ENCODE measurements at places on chromosomes 7 and 10.

DNA sequence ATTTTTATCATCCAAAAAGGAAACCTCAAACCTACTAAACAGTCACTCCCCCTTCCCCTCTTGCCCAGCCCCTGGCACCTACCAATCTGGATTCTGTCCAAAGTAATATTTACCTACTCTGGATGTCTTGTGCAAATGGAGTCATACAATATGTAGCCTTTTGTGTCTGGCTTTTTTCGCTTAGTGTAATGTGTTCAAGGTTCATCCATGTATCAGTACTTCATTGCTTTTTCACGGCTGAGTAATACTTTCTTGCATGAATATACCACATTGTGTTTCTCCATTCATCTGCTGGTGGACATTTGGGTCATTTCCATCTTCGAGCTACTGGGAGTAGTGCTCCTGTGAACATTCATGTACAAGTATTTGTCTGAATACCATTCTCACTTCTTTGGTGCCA is 113.6 kb downstream of the EEPD1 start:
- no peak for DNase-seq

DNA sequence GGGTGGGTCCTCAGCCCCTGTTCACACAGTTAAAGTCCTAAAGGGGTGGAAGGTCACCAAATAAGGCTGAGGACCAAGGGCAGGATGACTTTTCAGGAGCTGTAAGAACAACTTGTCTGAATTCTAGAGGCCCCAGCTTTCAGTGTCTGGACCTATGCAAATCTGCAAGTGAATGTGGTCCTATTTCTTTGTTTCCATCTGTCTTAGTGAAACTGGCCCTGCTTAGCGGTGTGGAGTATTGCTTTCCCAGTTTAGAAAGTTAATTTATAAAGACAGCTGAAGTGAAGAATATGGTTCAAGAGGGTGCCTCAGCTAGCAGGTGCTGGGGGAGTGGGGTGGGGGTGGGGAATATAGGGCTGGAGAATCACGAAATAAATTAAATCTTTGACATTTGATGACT is 40.1 kb downstream of the HHEX start:
- DNase-seq = no peak

- no peak for DNase-seq
These were observed 292.5 kb upstream of the SHH start for GRCh38 chr7:156104501-156105336.

GRCh38 chr10:3428826-3429225 is 256.2 kb upstream of the PITRM1 start:
- DNase-seq = no peak

DNA sequence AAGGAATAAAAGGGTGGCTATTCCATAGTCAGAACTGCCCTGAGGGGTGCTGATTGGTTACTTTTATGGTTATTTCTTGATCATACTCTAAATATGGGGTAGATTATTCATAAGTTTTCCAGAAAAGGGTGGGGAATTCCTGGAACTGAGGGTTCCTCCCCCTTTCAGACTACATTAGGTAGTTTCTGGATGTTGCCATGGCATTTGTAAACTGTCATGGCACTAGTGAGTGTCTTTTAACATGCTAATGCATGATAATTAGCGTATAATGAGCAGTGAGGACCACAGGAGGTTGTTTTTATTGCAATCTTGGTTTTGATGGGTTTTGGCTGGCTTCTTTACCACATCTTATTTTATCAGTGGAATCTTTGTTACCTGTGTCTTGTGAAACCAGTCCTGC is 26.5 kb upstream of the POT1 start:
- DNase-seq = no peak

DNA sequence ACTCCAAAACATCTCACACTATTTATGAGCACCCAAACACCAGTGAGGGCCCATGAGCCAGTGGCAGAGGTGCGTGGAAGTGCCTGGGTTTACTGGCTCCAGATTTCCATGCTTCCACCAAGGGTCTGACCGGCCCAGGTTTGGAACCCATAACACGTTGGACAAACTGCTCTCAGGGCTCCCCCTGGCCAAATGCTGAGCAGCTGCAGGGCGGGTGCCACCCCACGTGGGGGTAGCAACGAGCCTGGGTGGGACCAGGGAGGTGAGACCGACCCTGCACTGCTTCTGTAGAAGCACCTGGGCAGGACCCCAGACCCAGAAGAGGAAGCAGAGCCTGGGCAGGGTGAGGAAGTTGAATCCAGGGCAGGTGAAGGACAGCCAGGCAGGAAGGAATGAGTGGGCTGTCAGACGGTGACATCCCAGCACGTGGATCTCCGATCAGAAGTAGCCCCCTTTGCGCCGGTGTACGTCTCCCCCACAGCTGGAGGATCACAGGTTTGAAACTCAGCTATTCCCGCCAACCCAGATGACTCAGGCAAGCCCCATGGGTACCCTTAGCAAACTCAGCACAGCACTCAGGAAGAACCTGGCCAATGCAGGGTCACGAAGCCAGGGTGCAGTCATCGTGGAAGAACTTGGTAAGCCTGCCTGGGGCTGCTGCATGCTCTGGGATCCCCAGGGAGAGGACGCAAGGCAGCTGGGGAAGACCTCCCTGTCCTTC is 100.4 kb upstream of the DDC start:
- no peak for DNase-seq

- DNase-seq = peak; percentile 49
These were observed 1.4 kb upstream of the OSBPL3 start for GRCh38 chr7:24981171-24981951.

DNA sequence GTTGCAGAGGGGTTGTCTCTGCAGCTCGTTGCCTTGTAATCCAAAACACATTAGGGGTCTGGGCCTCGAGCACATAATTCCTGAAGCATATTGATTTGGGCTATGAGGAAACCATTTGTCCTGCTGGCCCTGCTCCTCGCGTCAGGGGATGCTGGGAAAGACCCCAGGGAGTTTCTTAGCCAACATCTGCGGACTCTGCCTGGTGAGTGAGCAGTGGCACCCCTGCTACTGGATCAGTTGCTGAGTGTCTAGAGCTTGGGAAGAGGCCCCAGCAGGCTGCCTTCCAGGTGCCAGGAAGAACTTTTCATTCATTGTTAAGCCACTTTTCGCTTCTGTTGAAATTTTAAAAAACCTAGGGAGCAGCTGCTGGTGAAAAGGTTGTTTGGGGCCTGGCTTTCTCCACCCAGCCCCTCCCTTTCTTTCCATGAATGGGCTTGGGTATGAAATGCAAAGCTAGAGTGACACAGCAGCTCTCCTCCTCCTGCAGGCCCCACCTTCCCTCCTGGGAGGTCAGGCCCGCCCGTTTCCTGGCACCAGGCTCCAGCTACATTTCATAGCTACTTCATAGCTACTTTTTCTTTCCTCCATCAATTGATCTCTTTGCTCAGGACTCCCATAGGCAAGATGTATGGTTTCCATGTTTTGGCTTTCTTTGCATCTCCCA is 26.8 kb downstream of the TACR2 start:
- peak; percentile 90 for DNase-seq

GRCh38 chr7:45938626-45939302 is 17.7 kb upstream of the IGFBP3 start:
- DNase-seq = no peak

DNA sequence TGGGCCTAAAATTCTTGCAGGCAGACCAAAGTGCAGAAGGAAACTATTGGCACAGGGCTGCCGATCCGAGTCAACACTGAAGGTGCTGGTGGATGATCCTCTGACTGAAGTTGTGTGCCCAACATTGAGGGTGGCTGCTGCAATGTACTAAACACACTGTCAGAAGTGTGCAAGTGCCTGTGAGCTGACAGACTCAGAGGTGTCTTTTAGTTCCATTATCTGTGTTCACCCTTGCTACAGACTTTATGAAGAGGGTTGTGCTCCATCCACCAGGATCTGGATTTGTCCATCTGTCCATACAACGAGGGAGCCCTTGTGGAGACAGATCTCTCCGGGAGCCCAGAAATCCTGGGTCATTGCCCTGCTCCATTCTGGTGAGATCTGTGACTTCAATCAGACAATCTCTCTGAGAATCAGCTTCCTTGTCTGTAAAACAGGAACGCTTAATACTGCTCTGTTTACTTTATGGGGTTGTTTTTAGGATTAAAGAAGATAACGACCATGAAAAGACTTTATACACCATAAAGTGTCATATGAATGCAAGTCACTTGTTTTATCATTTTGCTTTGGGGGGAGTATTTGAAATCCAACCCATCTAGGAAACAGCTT is 9.5 kb upstream of the TRPV6 start:
- DNase-seq = no peak

DNA sequence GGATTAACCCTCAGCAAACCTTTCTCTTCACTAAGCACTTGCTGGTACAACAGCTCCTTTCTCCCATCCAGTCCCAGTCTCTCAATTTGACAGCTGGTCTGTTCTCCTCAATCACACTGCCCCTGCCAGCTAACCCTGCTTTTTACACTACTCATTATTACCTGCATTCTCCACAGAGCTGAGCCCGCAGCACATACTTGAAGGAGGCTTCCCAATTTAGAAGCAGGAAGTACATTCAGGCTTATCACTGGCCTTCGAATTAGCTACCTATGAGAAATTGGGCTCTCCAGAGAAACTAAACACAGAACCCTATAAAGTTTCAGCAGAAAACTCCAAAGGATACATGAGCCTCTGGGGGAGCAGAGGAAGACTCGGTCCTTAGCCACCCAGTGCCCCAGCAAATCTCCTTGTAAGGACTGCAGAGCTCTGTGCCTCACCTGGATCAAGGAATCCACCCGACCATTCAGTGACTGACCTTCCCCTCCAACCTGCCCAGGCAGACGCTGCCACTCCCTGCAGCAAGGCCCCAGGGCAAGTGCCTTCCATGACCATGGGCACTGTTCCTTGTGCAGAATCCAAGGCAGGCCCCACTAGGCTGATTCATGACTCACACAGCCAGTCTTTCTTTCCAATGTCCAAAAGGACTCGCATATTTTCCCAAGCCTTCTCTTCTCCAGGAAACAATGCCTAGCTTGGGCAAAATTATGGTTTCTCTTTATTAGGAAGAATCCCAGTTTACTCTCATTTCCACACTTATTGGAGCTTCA is 68.0 kb downstream of the VOPP1 start:
- no peak for DNase-seq

DNA sequence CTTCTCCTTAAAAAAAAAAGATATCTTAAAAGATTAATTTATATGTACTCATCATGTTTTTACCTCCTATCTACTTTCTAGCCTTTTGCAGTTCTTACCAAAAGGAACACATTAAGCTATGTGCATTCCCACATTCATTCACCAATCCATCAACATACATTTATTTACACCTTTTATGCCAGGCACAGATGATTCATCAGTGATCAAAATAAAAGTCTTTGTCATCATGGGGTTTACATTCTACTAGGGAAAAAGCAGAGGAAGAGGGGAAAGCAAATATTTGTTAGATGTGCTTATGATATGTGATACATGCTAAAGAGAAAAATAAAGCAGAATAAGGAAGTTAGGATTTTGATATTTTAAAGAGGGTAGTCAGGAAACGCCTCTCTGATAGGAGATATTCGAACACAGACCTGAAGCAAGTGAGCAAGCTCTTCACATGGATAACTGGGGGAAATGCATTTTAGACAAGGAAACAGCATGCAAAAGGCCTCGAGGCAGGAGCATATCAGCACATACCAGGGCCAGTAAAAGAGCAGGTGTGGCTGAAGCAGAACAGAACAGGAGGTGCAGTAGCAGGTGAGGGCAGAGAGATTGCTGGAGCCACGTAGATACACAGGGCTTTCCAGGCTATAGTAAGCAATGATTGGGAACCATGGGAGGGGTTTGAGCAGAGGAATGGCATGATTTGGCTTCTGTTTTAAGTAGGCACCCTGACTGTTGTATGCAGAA is 67.4 kb downstream of the REEP3 start:
- no peak for DNase-seq

DNA sequence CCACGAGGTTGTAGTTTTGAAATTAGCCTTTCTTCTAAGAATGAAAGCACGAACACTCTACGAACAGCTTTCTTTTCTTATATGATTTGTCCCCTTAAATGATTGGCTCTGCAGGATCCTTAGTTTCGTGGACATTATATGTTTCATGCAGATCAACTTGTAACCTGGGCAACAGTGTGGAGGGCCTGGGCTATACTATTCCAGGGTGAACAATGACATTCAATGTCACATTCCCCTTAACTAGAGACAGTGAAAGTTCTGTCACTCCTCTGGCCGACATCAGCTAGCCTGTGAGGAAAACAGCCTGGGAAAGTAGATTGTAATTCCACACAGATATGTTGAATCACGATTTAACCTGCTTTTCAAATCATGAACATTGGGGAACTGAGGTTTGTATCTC is 23.4 kb downstream of the TAS2R16 start:
- DNase-seq = no peak

GRCh38 chr7:19932549-19933249 is 159.3 kb upstream of the TMEM196 start:
- no peak for DNase-seq

GRCh38 chr10:80539421-80540031 is 1.8 kb downstream of the SH2D4B start:
- DNase-seq = no peak

DNA sequence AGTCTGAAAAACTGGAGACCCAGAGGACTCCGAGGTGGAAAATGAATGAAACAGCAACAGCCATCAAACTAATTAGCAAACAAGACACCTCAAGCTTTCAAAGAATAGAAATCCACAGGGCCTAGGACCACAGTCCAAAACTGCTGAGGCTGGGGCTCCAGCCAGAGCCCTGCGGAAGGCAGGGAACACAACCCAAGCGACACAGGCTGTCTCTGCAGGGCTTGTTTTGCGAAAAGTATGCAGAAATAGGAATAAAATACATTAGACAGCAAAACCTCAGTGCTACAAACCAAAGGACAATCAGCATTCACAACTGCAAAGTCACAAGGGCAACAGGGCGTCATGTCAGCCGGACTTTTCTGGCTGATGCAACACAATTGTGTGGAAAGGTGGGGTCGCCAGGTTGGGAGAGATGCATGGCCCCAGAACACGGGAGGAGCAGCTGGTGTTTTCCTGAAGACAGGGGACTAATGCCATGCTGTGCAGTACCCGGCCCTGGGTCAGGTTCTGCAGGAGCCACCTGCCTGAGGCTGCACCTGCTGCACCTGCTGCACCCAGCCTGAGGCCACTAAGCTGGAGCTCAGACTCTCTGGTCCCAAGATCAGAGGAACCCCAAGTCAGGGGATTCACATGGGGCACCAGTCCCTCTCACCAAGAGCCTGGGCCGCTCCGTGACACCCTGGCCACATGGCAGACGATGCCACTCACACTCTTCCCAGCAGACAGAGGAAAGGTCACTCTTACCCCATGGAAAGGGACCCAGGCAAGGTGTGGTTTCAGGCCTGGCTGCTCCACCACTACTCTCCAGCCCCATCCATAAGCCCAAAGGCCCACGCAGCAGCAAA is 74.2 kb downstream of the MAD1L1 start:
- no peak for DNase-seq

DNA sequence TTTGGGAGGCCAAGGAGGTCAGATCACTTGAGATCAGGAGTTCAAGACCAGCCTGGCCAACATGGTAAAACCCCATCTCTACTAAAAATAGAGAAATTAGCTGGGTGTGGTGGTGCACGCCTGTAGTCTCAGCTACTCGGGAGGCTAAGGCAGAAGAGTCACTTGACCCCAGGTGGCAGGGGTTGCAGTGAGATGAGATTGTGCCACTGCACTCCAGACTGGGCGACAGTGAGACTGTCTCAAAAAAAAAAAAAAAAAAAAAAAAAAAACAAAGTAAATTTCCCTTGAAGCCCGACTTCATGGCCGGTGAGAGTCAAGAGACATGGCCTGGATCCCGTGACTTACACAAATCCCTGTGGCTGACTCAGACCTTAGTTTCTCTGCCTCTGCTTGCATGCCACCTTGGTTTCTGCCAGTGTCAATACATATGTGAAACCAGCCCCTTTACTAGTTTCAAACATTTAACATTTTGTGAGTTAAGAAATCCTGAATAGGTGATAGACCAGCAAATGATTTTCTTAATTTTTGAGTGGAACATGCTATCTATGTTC is 62.8 kb downstream of the ZEB1 start:
- no peak for DNase-seq

- no peak for DNase-seq
These were observed 163.5 kb downstream of the MDFIC start for GRCh38 chr7:115085421-115085820.

Measured in hematopoietic multipotent progenitor cell treated with erythropoietin and hydrocortisone succinate and interleukin-3 and kit ligand, for 15 days (in vitro differentiated cells).